ENCODE measurements at places on chromosomes 6 and 20.

- DNase-seq = no peak
These were observed 66.0 kb downstream of the ZBTB2 start for GRCh38 chr6:151325075-151326050.

GRCh38 chr20:14310977-14311627 lies 26.3 kb downstream of the FLRT3 start:
- no peak for DNase-seq

DNA sequence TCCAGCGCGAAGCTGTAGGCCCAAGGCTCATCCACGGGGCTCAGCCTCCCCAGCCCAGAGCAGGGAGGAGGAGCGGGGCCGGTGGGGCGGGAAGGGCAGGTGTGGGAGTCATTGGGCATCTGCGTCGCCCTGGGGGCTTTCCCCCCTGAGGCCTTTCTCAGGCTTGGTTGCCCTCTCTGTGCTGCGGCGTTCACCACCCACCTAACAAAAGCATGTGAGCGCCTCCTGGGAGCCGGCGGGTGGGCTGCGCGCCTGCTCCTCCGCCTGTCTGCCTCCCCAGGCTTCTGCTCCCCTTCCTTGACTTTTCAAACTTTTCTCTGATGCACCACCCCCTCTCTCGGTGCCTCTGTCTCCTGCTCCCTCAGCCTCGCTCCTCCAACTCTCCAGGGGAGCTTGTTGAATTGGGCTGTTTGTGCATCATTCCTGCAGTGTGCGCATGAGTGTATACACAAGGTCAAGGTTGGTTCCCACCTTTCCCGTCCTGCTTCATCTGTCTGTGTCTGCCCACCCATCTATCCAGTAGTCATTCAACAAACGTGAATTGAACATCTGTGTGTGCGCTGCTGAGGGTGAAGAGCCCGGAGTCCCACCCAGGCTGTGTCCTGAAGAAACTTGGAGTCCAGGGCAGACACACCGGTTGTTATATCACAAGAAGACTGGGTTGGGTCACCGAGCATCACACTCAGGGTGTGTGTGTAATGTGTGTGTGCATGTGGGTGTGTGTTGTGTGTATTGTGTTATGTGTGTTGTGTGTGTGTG lies 82.4 kb upstream of the NNAT start:
- DNase-seq = no peak

GRCh38 chr20:1831096-1831495 lies 64.1 kb upstream of the SIRPA start:
- DNase-seq = no peak

GRCh38 chr20:49676581-49677291 lies 36.9 kb downstream of the B4GALT5 start:
- peak; percentile 84 for DNase-seq

DNA sequence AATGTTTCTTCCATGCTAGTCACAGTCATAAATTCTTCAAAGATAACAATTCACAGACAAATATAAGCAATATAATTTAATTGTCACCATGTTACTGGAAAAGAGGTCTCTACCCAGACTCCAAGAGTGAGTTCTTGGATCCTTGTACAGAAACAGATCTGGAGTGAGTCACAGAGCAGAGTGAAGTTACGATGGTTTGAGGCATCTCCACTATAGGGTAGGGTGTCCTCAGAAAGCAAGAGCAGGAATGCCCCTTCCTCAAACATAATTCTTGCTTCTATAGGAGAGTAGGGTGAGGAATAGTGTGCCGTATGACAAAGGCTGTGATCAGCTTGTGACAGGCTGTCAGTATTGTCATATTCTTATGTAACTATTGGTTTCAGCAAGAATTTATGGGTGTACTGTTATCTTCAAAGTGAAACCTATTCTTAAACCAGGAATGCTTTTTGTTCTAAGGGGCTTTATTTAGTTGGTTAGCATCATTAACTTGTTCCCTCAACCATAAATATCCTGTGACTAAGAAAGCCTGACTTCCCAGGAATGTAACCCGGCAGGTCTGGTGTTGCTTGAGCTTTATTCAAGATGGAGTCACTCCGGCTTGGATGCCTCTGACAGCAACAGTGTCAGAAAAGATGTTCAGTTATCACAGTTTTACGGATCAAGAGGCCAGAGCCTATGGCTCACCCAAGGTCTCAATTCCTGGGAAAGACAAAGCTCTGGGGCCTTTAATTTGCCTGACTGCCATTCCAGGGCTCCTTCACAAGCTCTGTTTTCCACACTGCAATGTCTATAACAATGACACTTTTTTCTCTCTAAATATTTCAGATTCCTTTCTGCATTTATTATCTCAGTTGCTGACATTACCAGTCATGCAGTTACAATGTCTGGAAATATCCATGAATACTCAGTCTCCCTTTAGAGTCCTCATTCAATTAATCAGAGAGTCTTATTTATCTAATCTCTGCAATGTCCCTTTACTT lies 298.6 kb downstream of the C6orf118 start:
- DNase-seq = peak; percentile 37

DNA sequence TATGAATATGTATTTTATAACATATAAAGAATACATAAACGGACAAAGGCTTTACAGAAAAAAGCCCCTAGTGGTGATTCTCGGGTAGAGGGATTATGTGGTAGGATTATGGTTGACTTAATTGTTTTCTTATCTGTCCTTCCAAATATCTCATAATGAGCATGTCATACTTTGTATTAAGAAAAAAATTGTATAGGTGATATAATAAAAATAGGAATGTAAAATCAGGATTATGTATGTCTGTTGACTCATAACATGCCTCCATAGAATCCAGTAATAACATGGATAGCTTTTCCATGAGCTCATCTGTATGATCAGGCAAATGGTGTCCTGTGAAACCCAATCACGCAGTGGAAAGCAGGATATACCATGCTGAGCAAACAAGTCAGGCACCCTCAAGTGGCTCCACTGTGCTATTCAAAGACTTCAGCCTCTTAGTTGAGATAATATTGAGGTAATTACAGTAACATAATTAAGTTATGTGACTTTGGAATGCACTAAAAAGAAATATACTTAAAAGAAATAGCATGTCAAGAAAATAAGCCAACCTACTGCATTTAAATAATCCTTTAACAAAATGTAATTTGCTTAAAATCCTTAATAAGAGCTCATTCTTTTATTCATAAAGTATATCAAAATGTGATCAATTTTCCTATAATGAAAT lies 39.6 kb upstream of the PRELID3B start:
- no peak for DNase-seq

DNA sequence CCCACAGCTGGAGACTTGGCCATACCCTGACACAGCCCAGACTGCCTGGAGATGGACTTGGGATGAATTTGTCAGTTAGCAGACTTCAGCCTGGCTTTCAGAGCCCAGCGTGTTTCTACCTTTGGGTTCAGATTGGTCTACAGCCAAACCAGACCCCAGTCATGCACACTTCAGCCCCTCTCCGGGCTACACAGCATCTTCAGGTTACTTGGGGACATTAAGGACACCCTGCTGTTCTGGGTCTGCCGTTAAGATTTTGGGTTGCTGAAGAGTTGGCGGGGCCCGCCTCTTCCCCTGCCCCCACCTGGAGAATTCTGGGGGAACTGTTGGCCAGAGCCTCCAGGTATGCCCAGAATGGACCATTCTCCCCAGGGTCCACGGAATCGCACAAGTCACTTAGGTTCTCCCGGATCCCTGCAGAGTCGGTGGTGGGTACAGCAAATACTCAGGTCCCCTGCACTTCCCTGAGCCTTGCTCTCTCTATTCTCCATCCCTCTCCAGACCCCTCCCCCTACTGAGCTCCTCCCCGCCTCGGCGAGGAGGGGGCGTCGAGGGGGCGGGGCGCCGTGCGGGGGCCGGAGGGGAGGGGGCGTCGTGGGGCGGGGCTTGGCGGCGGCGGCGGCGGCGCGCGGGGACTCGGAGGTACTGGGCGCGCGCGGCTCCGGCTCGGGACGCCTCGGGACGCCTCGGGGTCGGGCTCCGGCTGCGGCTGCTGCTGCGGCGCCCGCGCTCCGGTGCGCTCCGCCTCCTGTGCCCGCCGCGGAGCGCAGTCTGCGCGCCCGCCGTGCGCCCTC lies at the start of gene PTK7:
Gene PTK7 (plus strand): TSS at position 645 of the 794 bp plus-strand sequence. CDS start 175 bp downstream, outside the sequence.
- DNase-seq = no peak

GRCh38 chr6:165848086-165848426 lies 185.0 kb upstream of the PDE10A start:
- DNase-seq = no peak

- peak; percentile 79 for DNase-seq
These were observed 75.5 kb downstream of the HMGN3 start for GRCh38 chr6:79158856-79159516.

GRCh38 chr6:19312241-19312978 lies 524.8 kb upstream of the ID4 start:
- DNase-seq = no peak

DNA sequence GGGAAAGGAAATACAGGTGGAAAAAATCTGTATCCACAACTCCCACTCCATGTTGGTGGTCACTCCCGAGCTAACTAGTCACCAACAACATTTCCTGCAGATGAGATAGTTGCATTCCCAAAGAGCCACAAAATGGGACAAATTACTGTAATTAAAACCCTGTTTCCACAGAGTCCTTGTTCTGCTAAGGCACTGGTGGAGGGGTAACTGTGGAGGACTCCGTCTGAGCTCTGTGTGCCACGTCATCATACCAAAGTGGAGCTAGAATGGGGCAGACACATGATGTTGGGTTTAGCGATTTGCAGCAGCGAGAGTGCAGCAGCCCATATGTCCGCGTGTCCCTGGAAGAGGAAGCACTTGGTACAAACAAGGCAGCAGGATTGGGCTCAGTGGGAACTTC lies 172.5 kb upstream of the KCNK16 start:
- no peak for DNase-seq

GRCh38 chr6:88358846-88359245 lies 192.7 kb upstream of the CNR1 start:
- DNase-seq = no peak

Data from Caki2 (cell line).